ENCODE measurements at places on chromosomes 5 and 9.
A peak's percentile ranks its signal among the peaks of the same experiment; 100 is the strongest.

DNA sequence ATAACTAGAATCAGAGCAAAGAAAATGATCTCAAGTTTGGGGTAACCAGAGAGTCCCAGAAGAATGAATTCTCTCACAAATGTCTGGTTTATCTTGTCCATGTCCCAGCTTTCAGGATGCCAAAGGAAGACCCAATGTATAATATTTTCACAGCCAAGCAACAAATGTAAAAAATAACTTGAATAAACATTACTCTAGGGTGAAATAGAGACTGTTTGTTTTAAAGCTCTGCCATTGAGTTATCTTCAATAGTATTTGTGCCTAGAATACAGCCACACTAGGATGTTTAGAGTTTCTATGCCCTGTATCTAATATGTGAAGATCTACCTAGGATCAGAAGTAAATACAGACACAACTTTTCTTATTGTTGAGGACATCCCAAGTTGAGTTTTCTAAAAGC is at the start of gene OR13C4:
TSS of gene OR13C4 (minus strand) at position 101 of the 400 bp plus-strand sequence. CDS start at position 101, 0 bp downstream.
- H3K36me3 ChIP-seq, result no peaks in the 10 kb centered on the region
- H3K27ac ChIP-seq, result no peak within 1 kb of the TSS

DNA sequence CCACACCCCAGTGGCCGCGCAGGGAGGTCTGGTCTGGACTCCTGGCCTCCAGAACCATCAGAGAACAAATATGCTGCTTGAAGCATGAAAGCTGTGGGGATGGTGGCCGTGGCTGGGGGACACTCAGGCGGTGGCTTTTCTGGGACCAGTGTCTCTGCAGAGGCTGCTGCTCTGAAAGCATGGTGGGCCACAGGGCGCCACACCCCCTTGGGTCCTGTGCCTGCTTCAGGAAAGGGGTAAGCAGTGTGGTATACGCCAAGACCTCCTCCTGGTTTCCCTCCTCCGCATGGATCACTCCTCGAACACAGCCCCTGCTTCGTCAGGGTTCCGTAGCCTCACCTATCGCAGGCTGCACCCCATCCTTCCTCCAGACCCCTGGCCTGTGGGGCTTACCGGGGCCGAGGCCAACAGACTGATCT is 19.7 kb upstream of the TERT start:
- no peak overlapping the region for H3K27ac ChIP-seq
- no peaks in the 10 kb centered on the region for H3K27me3 ChIP-seq
- DNase-seq, result no peak
- no peaks in the 10 kb centered on the region for H3K4me1 ChIP-seq

DNA sequence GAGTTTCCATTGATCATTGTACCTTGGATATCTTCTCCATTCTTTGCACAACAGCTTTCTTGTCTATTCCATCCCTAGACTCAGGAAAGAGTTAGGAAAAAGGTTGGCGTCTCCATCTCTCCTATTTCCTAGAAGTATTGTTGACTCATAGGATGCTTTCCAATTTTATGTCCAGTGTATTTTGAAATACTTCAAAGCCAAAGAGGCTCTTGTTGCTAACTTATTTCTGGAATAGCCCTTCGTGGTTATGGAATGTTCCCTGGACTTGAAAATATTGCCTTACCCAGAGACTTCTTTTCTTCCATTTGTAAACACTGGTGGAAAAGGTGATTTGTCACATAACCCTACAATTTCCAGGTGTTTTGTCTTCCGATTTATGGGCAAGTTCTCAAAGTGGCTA is 402.3 kb upstream of the ZNF608 start:
- H3K27ac ChIP-seq, result no peak overlapping the region
- H3K27me3 ChIP-seq, result no peaks in the 10 kb centered on the region
- H3K4me1 ChIP-seq, result no peaks in the 10 kb centered on the region

- peaks cover 4% of the 10 kb centered on the region for H3K27me3 ChIP-seq
- no peaks in the 10 kb centered on the region for H3K36me3 ChIP-seq
- H3K4me1 ChIP-seq, result peaks cover 7% of the 10 kb centered on the region
- H3K4me3 ChIP-seq, result peak overlapping the region; percentile 88
- DNase-seq, result no peak
Observed at GRCh38 chr9:134640506-134641172, 964 bp upstream of the COL5A1 start.

GRCh38 chr9:94952565-94953373 is 226.3 kb downstream of the AOPEP start:
- H3K4me3 ChIP-seq, result no peak overlapping the region
- H3K36me3 ChIP-seq, result no peaks in the 10 kb centered on the region
- no peak for DNase-seq
- no peaks in the 10 kb centered on the region for H3K4me1 ChIP-seq
- H3K27ac ChIP-seq, result peak overlapping the region; percentile 68

- no peaks in the 10 kb centered on the region for H3K4me1 ChIP-seq
- H3K27ac ChIP-seq, result no peak overlapping the region
- H3K4me3 ChIP-seq, result no peak overlapping the region
- no peak for DNase-seq
Observed at GRCh38 chr9:130642926-130643325, 21.5 kb upstream of the PRDM12 start.

DNA sequence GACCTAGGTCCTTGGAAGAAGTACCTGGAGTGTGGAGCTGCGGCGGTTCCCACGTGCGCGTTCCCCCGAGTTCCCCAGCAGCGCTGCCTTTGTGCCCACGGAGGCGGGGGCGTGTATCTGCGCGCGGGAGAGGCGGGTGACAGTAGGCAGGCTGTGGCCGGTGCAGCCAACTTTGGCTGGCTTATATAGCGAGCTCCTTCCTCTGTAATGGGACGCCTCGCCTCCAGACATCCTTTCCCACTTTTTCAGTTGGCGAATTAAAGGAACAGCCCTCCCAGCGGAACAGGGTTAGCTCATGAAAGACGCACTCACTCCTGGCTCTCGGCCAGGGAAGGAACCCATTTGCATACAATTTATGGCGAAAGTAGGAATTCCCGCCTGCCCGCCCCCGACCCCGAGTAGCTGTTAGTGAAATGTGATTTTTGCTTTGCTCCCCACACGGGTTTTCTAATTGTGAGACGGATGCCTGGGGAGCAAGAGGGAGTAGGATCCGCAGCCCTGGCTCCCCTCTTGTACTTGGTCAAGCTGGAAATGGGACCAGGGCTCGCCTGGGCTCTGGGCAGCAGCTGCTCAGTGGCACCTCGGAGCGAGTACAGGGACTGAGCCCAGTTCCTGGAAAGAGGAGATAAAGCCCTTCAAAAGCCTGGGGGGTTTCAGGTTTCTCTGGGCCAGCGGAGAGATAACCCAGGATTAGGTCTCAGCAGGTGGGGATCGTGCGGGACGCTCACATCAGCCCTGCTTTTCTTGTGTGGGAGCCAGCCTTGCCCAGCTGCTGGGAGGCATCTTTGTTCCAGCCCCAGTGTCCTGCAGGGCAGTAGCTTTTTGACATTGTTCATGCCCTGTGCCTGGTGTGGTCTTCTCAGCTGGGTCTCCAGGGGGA is at the start of gene TNC:
TSS of gene TNC (minus strand) at position 159 of the 880 bp plus-strand sequence. CDS start 27,139 bp downstream, outside the sequence.
- no peaks in the 10 kb centered on the region for H3K27me3 ChIP-seq
- H3K4me1 ChIP-seq, result no peaks in the 10 kb centered on the region
- peak; percentile 57 for DNase-seq
- H3K36me3 ChIP-seq, result no peaks in the 10 kb centered on the region

DNA sequence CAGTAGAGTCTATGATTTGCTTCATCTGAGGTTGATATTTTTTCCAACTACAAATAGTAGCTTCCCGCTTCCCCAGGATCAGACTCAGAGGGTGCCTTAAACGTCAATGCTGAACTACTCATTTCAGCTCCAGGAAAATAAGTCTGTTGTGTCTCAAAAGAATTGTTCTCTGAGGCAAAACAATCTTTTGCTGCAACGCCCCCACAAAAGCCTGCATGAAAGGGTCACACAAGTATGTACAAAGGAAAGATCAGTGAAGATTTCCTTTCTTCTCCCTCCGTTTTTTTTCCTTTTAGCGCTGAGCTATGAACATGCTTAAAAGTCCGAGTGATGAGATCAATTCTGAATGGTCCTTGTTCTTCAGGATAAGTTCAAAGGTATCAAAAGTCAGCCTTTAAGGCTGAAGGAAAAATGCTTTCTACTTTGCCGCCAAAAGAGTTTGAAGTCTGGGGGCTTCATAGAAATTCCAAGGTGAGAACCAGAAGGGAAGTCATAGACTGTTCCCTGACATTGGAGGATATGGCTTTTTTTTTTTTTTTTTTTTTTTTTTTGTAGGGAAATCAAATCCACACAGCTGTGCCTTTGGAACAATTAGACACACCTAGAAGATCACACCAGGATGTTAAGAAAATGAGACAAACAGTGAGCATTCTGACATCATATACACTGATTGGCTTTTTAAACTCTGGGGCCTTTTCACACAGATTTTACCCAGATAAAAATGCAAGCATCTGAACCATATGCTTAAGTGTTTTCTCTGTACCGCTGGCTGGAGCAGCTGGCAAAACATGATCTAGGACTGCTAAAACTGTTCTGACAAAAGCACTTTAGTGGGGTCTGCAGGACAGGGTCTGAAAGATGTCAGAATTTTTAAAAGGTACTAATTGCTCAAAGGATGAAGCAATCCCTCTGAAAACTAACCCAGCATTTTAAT is 329.3 kb downstream of the ENC1 start:
- no peak overlapping the region for H3K4me3 ChIP-seq
- no peak overlapping the region for H3K27ac ChIP-seq
- H3K36me3 ChIP-seq, result no peaks in the 10 kb centered on the region
- DNase-seq, result no peak
- no peaks in the 10 kb centered on the region for H3K27me3 ChIP-seq
- H3K4me1 ChIP-seq, result peaks cover 3% of the 10 kb centered on the region

- H3K4me3 ChIP-seq, result no peak overlapping the region
- H3K4me1 ChIP-seq, result no peaks in the 10 kb centered on the region
- no peak overlapping the region for H3K27ac ChIP-seq
- H3K27me3 ChIP-seq, result no peaks in the 10 kb centered on the region
- no peak for DNase-seq
Observed at GRCh38 chr9:86860006-86860405, 87.3 kb downstream of the GAS1 start.

- H3K4me1 ChIP-seq, result no peaks in the 10 kb centered on the region
- no peak overlapping the region for H3K27ac ChIP-seq
- peak; percentile 42 for DNase-seq
- no peak overlapping the region for H3K4me3 ChIP-seq
Observed at GRCh38 chr9:92728831-92729734, 35.5 kb downstream of the BICD2 start.

- H3K4me3 ChIP-seq, result no peak overlapping the region
- no peaks in the 10 kb centered on the region for H3K27me3 ChIP-seq
- no peak for DNase-seq
- H3K36me3 ChIP-seq, result no peaks in the 10 kb centered on the region
Observed at GRCh38 chr9:24381205-24381604, 164.5 kb downstream of the IZUMO3 start.

DNA sequence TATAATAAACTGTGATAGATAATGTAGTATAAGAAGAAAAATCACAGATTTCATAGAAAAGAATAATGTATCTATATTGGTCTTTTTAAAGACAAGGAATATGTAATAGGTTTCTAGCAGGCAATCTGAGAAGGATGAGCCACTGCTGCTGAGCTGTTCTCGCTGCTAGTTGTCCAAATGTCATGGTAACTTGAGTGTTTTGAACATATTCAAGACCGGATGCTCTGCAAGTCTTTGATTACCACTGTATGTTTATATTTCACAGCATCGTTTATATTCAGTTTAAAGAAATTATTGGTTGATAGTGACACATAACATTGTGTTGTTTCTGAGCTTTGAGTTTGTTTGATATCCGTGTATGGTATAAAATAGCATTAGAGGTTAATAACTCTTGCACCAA is 9.6 kb downstream of the C5orf47 start:
- no peak overlapping the region for H3K27ac ChIP-seq
- H3K36me3 ChIP-seq, result no peaks in the 10 kb centered on the region
- H3K27me3 ChIP-seq, result peaks cover 5% of the 10 kb centered on the region
- DNase-seq, result no peak
- no peaks in the 10 kb centered on the region for H3K4me1 ChIP-seq
- no peak overlapping the region for H3K4me3 ChIP-seq

- no peak for DNase-seq
- no peaks in the 10 kb centered on the region for H3K27me3 ChIP-seq
- no peak overlapping the region for H3K4me3 ChIP-seq
- H3K36me3 ChIP-seq, result no peaks in the 10 kb centered on the region
Observed at GRCh38 chr5:143707806-143708205, 104.2 kb upstream of the HMHB1 start.

- no peaks in the 10 kb centered on the region for H3K4me1 ChIP-seq
- no peak overlapping the region for H3K27ac ChIP-seq
- DNase-seq, result no peak
- no peaks in the 10 kb centered on the region for H3K27me3 ChIP-seq
Observed at GRCh38 chr5:13921578-13921977, 22.9 kb downstream of the DNAH5 start.

DNA sequence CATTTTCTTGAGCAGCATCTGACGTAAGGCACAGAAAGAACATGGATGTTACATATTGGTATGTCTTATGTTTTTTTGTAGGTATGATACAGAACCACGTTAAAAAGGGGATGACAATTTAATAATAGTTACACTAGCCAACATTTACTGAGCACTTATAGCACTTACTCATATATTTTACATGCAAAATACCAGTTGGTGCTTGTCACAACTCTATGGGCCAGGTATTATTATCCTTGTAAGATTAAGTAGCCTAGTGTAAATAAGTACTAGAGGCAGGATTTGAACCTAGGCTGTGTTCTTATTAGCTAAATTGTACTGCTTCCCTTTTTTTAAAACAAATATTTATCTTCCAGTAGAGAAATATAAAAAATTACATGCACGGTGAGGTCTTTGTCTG is 83.5 kb downstream of the RANBP17 start:
- H3K27me3 ChIP-seq, result no peaks in the 10 kb centered on the region
- no peak overlapping the region for H3K4me3 ChIP-seq
- no peaks in the 10 kb centered on the region for H3K4me1 ChIP-seq
- DNase-seq, result no peak
- H3K27ac ChIP-seq, result no peak overlapping the region

DNA sequence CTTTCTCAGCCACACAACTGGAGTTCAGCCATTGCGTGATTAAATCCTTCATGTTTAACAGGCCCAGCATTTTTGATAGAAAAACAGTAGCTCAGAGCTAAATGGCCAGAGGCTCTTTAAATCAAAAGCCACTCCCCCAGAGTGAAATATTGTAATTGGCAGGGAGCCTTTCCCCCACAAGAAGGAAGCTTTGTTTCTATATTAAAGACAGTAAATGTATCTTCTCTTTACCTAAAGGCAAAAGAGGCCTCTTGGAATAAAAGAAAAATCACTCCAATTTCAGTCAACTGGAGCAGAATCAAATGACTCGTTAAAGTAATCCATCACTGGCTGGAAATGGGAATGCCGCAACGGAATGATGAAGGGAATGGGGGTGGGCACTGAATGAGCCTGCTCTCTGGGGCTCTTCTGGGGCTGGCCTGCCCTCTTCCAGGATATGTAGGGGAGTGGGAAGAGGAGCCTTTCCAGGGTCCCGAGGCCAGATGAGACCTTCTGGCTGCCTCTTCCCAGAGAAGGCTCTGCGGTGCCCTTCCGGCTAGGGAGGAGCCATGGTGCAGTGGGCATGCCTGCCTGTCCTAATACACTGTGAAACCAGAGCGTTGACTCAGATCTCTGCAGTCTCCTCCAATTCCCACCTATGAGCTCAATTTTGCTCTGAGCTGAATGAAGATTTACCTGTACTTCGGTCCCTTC is 45.2 kb downstream of the ANKDD1B start:
- no peaks in the 10 kb centered on the region for H3K4me1 ChIP-seq
- DNase-seq, result no peak
- H3K36me3 ChIP-seq, result no peaks in the 10 kb centered on the region
- H3K27me3 ChIP-seq, result no peaks in the 10 kb centered on the region
- H3K4me3 ChIP-seq, result peak overlapping the region; percentile 56
- H3K27ac ChIP-seq, result peak overlapping the region; percentile 76
